Nephron progenitor cell (in vitro differentiated cells): ENCODE measurements at places on chromosomes 7 and 10.

GRCh38 chr10:66698069-66698468 is 227.8 kb upstream of the LRRTM3 start:
- DNase-seq = no peak

DNA sequence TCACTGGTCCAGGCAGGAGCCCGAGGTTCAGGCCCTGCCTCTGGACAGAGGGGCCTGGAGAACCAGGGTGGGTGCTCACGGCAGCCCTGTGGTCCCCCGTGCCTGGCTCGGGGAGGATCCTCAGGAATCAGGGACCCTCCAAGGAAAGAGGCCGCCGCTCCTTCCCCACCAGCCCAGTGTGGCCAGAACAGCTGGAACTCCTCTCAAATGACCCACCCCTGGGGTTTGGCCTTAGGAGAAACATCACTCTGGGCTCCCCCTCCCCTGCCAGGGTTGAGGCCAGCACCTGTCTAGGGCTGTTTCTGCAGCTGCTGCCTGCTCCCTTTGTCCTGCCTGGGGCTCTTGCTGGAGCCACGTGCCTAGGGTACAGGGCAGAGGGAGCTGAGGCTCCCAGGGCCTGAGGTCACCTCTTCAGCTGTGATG is 161.0 kb downstream of the RNF216 start:
- DNase-seq = no peak

GRCh38 chr7:50853311-50853710 is 70.6 kb upstream of the GRB10 start:
- no peak for DNase-seq

DNA sequence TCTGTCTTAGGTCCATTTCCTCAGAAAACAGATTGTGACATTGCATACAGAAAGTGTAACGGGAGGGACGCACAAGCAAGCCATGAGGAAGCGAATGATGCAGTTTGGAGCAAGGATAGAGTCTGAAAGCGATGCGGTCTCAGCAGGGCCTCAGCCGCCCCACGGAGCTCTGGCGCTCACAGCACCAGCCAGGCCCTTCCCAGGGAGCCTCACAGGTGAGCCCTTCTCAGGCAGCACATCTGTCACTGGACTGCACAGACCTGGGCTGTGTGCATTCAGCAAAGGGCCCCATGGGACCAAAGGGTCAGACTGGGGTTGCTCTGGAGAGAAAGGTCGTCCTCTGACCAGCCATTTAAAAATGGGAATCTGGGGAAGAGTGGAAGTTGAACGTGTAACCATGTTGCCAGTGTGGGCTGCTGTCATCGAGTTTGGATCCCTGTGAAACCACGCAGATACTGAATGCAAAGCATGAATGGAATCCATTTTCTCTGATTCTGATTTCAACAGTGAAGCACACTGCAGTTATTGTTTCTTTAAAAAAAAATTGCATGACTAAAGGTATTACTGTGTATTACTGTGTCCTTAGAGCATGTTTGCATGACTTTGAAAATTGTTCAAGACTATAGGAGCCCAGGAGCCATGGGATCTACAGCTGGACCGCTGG is 350.0 kb upstream of the AKR1E2 start:
- DNase-seq = peak; percentile 11

- DNase-seq = no peak
Observed at GRCh38 chr10:4296161-4296560, 511.2 kb upstream of the KLF6 start.

DNA sequence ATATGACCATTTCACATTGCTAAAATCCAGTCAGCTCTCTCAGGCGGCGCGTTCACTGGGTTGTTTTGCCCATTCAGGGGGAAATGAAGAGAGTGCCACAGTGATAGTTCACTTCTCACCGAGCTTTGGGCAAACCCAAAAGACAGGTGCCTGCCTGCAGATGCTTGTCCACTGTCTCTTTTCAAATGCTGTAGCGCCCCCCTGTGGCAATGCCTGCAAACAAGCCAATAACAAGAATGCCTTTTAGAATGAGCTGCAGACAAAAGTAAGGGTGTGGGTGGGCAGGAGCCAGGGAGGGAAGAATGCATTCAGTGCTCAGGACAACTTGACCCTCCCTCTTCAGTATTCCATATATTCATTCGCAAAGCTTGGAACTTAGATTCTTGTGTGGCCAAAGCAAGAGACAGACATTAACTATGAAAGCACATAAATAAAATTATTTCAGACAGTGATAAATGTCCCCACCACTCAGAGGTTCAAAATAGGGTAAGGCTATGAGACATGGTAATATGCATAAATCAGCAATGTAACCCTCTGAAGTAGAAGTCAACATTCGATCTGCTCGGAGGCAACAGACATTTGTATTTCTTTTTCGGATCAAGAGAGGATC is 86.9 kb downstream of the JAZF1 start:
- DNase-seq = peak; percentile 79

GRCh38 chr10:106919871-106920282 is 244.6 kb downstream of the SORCS1 start:
- no peak for DNase-seq

- no peak for DNase-seq
Observed at GRCh38 chr10:110784198-110784597, 87.5 kb upstream of the PDCD4 start.

- no peak for DNase-seq
Observed at GRCh38 chr10:120371856-120372255, 85.2 kb upstream of the PLPP4 start.

DNA sequence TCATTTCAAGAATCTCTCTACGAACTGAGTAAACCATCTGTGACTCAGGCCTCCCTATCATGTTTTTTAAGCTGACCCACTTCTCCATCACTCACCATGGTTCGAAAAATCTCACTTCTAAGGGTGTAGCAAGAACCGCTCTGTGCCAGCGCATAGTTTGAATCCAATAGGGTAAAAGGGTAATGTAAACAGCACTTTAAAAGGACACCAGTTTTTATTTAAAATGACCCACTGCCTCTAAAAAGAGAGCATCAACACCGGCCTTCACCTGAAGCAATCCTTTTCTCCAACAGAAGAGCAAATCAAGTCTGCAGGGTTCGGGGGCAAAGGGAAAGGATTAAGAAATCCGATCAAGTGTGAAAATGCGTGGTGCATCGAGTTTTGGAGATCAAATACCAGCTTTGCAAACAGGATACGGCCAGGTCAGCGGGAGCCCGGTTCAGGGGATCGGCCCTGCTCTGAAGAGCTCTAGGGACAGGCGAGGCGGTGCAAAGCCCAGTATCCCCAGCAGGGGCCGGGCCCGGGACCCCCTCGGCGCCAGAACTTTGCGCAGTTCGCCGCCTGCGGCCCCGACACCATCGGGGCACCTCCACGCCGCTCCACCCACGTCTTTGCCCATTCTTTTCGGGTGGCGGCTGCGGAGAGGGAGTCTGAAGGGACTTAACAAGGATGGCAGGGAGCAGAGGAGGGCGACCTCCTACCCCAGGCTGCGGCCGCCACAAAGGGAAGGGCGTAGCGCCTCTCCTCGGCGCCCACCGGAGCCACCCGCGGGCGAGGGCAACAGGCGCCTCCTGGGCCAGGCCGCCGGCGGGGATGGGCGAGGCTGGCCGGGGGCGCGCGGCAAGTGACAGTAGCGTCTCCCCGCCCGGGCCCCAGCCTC is 842 bp downstream of the NMT2 start:
- DNase-seq = peak; percentile 81

DNA sequence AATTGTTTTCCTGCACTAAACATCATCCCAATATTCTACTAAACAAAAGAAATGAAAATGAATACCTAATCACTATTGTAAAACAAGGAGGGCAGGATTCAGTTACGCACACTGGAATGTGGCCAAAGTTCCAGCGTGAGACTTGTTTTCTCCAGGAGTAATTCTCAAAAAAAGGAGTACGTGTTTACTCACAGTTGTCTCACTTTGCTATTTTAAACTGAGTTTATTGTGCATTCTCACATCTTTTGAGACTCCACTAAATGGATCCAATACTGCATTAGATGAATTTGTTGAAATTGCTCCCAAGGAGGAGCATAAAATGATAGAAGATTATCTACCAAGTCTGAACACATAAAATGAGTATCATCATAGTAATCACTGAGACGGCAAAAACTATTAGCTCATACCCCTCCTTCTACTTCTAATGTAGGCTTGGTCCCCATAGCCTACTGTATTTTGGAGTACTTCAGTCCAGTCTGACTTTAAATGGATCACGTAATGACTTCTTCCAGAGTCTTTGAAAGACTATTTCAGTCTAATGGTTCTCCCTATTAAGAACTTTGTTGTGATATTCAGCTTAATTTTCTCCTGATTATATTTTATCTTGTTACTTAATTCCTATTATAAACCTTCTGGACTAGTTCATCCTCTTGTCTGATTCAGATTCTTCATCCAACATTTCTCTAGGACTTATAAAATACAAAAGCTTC is 3.8 kb downstream of the GRM3 start:
- DNase-seq = no peak

DNA sequence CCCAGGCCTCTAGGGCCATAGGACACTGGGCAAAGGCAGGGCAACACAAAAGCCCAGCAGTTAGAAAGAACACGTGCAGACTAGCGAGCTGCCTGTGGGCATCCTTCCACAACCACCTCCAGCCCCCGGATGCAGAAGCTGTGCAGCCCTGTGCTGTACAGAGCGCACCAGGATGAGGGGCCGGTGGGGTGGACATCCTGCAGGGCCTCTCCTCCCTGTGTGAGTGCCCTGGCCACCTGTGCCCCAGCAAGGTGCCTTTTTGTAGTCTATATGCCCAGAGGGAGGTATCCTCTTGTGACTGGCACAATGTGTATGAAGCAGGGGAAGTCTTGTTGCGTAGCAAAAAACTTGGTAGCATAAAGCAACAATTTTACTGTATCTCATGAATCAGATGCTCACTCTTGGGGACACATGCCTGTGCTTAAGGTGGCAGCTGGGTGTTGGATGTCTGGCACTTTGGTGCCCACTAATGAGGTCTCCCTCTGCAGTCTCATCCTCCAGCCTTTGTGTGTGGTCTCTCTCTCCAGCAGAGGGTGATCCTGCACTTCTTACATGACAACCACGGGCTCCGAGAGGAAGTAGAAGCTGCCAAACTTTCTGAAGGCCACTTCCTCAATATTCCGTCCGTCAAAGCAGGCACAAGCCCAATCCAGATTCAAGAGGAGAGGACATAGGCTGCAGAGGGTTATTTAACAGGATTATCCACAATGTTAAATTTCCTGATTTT is 8.7 kb downstream of the NCAPG2 start:
- DNase-seq = no peak

GRCh38 chr7:48505051-48505450 is 333.8 kb downstream of the ABCA13 start:
- DNase-seq = no peak

DNA sequence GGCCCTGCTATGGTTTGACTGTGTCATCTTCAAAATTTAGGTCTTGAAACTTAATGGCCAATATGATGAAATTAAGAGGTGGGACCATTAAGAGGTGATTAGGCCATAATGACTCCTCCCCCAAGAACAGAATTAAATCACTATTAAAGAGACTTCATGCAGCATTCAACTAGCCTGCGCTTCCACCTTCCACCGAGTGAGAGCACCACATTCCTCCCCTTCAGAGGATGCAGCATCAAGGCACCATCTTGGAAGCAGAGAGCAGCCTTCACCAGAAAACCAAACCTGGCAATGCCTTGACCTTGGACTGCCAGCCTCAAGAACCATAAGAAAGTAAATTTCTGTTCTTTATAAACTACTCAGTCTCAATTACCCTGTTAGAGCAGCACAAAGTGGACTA is 371.1 kb upstream of the NFE2L3 start:
- no peak for DNase-seq

DNA sequence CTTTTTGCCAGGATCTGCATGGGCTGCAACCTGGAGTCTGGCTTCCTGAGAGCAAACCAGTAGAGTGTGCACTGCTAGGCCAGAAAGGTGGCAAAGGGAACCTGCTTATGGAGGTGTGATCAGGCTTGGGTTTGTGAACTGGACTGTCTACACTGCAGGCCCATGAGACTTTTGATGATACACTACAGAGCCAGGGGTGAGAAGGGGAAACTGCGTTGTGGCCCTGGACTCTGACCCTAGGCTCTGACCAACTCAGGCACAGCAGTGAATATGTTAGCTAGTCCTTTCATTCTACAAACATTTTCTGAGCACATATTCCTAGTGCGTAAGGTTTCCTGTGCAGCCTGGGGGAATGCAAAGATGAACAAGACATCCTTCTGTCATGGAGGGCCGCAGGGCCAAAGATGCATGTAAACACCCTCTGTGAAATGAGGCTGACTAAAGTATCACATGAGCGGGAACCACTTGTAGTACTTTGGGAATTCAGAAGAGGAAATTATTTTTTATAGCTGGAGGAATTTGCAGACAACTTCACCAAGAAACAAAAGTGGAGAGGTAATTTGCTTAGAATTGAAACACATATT is 63.8 kb upstream of the HPS1 start:
- DNase-seq = no peak

GRCh38 chr10:91201213-91201996 is 19.1 kb upstream of the PCGF5 start:
- DNase-seq = no peak

DNA sequence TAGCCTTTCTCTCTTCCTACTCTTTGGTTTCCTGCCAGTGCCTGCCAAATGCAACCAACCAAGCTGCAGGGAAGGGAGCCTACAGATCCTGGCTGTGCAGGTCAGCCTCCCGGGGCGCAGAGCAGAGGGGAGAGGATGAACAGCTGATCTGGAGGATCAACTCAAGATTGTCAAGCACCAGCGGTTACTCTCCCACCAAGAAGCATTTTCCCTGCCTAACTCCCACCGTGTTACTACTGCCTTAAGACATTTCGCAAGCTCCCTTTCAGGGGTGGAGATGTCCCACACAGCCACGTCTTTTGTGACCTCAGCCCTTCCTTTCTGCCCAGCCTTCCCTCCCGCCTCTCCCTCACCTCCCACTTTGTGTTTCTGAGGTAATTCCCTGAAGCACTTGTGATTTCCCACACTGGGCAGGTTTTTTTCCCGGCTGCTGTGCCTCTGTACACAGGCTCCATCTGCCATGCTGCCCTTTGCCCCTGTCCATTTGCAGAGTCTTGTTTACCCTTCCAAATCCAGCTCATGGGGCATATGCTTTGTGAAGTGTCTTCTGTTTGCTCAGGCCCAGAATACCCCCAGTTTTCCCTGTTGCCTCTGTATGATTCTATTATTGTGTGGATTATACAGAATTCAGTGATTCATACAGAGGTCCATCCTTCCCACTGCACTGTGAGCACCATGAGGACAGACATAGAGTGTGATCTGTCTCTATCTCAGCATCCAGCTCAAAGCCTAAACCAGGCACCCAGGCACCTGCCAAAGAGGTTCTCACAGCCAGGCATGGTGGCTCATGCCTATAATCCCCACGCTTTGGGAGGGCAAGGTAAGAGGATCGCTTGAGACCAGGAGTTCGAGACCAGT is 40.9 kb upstream of the PAPSS2 start:
- no peak for DNase-seq
